ENCODE measurements at places on chromosomes 4 and X.

DNA sequence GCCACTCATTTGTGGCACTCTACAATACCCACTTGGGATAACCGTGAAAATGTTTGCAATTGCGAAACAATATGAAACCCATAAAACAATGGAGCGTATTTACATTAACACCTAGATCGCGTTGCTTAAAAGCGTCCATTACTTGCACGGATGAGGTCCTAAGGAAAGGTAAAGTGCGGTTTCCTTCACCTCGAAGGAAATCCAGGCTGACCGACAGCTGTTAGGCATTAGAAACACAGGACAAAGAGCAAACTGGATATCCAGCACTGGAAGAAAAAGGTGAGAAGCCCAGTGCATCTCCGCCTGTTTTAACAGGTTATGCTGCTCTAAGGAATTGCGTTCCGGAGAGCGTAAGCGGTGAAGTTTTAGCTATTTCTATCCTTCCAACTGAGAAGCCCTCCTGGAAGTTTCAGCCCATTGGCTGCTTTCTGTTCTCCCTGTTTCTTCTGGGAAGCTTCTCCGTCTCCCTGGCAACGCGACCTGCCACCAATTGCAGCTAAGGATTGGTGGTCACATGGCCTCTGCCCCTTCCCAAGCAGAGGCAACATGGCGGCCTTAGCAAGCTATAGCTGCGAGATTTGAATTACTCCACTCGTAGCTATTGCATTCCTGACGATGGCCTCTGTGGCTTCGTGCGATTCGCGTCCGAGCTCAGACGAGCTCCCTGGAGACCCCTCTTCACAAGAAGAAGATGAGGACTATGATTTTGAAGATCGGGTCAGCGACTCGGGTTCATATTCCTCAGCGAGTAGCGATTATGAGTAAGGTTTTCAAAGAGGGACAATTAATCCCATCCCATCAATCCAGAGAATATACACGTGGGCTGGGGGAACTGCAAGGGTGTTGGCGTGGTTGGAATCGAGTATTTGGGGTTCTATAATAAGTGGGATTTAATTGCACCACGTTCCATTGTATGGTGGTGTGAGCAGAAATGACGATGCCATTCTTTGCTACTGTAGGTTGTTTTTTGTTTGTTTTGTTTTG, at the start of gene INTU:
INTU (plus strand) TSS at position 538 of the 984 bp plus-strand sequence; CDS start at position 616, 78 bp downstream.
- peak; percentile 87 for DNase-seq

- peak; percentile 21 for DNase-seq
Measured at GRCh38 chr4:13765539-13765938, 138.0 kb upstream of the BOD1L1 start.

GRCh38 chr4:81814987-81815541, 343.4 kb upstream of the RASGEF1B start:
- no peak for DNase-seq

DNA sequence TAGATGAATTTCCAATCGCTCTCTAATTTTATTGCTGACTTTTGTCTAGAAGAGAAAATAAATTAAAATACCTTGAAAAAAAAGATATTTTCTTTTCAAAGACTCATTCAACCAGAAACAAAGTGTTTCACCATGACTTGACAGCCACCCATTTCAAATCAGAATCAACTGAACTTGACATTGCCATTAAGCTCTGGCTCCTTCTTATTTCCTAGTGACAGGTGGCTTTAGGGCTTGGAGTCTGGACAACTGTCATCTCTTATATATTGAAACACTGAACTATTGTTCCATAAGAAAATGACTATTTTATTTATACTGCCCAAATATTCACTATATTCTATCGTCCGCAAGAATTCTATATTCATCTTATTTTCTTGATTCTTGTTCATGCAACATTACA, 229.2 kb downstream of the SLC39A8 start:
- DNase-seq, result no peak

DNA sequence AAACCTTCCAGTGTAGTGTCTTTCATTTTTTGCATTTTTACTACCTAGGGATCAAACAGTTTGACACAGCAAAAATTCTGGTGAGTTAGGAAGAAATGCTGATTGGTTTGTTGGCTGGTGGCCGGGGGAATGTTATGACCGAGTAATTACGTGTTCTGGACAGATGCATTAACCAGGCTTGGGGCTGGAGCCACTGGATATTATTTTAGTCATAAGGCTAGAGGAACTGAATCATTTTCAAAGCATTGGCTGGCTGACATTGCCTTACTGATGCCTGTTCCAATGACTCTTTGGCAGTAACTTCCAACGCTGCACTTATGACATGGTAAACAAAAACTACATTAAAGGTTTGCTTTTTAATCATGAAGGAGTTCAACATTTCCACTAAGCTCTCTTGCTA, 84.6 kb downstream of the FBXO8 start:
- DNase-seq, result peak; percentile 47

GRCh38 chr4:183627979-183628588, 30.9 kb downstream of the RWDD4 start:
- DNase-seq, result no peak

DNA sequence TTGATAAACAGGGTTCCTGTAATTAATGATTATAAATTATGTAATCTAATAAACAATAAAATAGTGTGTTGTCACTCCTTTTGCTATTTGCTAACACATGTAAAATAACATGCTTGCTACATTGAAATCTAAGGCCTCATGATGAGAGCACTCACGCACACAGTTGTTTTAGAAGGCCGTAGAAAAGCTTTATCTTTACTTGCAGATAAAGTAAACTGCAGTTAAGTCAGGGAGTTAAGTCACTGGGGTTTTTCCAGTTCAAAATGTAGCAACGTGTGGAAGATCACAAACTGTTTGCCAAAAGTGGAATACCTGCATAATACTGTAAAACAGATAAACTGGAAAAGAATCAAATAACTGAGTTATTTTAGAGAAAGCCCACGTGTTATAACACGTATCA, 187.3 kb upstream of the PACRGL start:
- DNase-seq, result no peak

DNA sequence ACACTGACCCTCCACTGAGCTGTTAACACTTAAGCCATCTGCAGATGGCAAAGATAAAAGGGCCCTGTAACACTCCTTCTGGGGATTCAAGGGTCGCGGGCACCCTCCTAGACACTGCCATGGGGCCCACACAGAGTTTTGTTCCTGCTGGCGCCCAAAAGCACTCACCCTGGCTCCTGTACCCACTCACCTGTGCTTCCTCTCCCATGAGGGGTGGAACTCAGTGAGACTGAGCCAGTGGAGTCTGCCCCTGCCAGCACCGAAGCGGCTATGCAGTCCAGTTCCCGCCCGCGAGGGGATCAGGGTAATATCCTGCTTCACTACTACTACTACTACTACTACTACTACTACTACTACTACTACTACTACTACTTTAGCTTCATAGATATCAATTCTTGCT, 312.1 kb upstream of the FTHL17 start:
- no peak for DNase-seq

- no peak for DNase-seq
Measured at GRCh38 chr4:99002279-99002678, 6.8 kb downstream of the METAP1 start.

DNA sequence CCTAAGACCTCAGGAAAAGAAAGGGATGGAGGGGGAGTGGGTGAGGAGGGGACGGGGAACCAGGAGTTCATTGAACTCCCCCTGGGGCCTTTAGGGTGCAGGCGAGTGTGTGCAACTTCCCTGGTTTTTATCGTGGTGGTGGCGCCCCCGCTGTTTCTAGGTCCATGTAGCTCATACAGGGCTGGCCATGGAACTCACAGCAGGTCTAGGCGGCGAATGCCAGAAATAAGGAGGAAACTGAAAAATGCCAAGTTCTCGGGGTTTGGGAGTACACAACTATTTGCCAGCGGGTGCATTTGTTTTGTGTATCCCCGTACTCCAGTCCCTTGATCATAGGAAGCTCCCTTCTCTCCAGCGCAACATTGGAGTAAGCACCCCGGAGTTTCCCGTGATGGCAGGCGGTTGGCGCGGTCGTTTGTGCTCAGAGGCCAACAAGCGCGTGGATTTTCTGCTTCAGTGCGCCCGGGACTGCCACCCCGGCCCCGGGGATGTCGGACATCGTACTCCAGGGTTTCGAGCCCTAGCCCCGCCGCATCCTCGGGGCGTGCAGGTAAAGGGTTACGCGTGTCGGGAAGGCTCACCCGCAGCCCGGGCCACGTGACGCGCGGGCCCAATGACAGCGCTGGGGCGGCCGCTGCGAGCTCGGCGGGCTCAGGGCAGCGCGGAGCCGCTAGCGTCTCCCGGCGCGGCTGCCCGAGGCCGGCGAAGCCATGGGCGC, 208.9 kb downstream of the NWD2 start:
- DNase-seq, result no peak

GRCh38 chr4:139331185-139331584, 28.9 kb upstream of the NDUFC1 start:
- no peak for DNase-seq

GRCh38 chrX:18971506-18971905, 12.4 kb downstream of the PHKA2 start:
- no peak for DNase-seq

- DNase-seq, result no peak
Measured at GRCh38 chr4:141768954-141769353, 132.6 kb downstream of the IL15 start.

DNA sequence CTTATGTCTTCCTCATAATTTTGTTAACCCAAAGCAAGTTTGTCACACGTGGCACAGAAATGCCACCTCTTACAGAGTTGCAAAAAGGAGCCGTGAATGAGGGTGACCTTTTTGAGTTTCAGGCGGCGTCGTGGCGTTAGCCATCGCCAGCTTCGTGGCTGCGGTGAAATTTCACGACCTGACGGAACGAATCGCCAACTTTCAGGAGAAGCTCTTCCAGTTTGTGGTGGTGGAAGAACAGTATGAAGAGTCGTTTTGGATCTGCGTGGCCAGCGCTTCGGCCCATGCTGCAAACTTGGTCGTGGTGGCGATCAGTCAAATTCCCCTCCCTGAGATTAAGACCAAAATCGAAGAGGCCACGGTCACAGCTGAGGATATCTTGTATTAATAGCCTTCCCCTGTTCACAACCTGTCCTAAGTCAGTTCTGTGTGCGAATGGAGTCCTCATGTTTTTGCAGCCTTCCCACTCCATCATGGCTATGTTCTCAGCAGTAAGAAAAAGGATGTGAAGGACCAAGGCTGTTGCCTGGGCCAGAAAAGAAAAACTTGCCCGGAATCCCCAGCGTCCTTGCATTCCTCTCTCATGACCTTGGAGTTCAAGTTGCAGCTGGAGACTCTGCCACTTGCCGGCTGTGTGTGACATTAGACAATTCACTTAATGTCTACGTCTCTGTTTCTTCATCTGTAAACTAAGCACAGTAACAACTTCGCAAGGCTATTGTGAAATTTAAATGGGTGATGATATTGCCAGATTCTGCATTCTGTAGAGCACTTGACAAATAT, 11.9 kb downstream of the CLRN2 start:
- DNase-seq, result no peak

DNA sequence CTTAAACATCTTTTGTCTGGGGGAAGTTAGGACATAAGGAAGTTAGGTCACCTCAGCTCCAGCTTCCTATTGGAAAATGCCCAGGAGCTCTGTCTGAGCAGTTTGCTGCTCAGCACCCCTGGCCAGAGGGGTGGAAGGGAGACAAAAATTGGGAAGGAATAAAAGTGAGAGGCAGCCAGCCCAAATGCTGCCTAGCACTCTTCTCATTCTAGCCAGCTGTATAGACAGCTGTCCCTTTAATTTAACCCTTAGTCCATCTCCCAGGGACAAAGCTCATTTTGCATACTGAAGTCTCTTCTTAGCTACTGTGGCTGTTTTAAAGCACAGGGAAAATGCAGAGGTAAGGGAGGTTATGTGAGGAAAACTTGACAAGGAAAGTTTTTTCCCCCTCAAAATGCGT, 89.5 kb upstream of the CITED1 start:
- DNase-seq, result no peak

DNA sequence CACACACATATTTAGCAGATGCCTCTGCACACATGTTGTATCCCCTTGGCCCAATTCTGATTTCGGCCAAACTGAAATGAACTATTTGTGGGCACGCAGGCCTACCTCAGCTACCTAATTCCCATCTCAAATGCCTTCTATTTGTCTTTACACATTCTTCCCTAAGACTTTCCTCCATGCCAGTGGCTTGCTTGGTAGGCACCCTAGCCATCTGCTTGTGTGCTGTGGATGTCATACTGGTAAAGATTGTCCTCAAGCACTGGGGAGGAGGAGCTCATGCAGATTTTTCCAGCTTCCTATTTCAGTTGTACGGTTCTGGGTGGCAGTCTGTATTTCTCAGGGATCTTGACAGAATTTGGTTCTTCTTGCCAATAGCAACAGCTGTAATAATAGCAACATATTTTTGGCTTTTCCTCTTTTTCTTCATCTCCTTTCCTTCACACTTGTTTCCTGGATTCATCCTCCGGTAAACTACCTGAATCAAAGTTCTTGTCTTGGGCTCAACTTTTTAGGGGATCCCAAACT, 514.3 kb downstream of the ADGRL3 start:
- DNase-seq, result no peak

DNA sequence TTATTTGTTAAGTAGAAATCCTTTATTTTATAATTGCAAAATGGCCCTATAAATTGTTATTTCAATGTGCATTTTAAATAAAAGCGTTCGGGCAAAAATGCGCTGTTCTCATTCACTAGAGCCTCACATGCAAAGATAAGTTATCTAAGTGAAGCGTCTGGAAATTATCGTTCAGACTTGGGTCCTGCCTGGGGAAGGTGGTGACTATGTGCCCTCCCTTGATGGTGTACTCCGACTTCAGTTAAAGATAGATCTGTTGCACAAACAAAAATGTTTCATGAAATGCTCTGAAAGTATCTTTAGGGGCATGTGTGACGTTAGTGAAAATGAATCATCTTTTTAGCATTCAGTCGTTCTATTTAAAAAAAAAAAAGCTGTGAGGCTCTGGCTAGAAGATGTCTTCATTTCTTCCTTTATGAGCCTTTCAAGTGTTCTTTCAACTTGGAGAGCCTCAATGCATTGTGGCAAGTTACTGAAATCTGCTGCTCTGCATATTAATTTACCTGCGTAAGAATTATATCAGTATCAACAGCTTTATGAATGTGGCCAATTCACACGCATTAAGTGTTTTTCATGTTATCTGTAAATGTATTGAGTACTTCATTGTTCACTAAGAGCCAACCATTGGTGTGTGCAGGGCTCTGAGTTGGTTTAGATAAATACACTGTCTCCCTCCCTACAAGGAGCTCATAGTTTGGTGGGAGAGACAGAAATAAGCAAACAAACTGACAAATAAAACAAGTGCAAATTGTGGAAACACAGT, 83.0 kb downstream of the AFF1 start:
- no peak for DNase-seq

- no peak for DNase-seq
Measured at GRCh38 chr4:40178672-40179071, 18.2 kb upstream of the RHOH start.

DNA sequence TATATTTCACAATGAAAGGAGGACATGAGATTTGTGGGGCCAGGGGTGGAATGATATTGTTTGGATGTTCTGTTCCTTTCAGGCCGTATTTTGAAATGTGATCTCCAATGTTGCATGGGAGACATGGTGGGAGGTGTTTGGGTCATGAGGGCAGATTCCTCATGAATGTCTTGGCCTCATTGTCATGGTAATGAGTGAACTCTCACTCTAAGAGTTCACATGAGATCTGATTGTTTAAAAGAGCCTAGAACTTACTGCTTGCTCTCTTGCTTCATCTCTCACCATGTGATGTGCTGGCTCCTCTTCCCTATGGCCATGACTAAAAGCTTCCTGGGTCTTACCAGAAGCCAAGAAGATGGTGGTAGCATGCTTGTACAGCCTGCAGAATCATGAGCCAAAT, 1183.0 kb downstream of the TECRL start:
- no peak for DNase-seq

Measured in dermis microvascular lymphatic vessel endothelial cell (primary cell).